ENCODE measurements at places on chromosomes 2 and 18.

- no peak for DNase-seq
These were observed 459.8 kb upstream of the FSIP2 start for GRCh38 chr2:185278761-185279160.

GRCh38 chr18:59072727-59073421, 66.8 kb upstream of the SEC11C start:
- no peak for DNase-seq

GRCh38 chr18:60541661-60542060, 169.1 kb upstream of the MC4R start:
- DNase-seq: no peak

GRCh38 chr2:230908595-230909191, 16.3 kb downstream of the GPR55 start:
- DNase-seq: peak; percentile 43

GRCh38 chr2:8380026-8380425, 301.8 kb upstream of the ID2 start:
- no peak for DNase-seq

DNA sequence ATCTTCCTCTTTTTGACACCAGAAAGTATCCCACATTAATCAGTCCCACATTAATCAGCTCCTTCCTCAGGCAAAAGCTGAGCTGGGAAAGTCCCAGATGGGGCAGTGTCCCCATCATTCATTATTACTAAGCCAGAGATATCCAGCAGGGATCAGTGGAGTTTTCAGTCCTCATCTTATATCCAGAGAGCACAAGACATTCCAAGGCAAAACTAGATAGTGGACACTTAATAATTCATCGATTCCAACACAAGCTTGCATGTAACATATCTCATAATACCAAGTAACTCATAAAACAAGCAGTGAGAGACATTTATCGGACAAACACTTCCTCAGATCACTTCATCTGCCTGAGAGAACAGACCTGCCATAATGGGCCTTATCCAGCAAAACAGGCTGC, 53.1 kb downstream of the MCFD2 start:
- no peak for DNase-seq

Measured in activated naive CD4-positive, alpha-beta T cell treated with anti-CD3 and anti-CD28 coated beads, Interleukin-2, amount 50 U/mL, for 16 hours (primary cell).